ENCODE measurements at places on chromosomes 16 and 17.

DNA sequence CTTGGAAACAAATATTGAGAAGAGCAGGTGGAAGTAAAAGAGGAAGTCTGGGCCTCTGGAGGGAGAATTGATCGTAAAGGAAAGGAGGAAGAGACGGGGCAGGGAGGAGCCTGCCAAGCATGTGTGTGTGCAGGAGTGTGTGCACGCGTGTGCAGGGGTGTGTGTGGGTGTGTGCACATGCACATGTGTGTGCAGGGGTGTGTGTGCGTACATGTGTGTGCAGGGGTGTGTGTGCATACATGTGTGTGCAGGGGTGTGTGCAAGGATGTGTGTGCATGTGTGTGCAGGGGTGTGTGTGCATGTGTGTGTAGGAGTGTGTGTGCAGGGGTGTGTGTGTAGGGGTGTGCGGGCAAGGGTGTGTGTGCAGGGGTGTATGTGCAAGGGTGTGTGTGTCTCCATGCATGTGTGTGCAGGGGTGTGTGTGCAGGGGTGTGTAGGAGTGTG, 10.0 kb downstream of the CEP295NL start:
- no peak for DNase-seq

DNA sequence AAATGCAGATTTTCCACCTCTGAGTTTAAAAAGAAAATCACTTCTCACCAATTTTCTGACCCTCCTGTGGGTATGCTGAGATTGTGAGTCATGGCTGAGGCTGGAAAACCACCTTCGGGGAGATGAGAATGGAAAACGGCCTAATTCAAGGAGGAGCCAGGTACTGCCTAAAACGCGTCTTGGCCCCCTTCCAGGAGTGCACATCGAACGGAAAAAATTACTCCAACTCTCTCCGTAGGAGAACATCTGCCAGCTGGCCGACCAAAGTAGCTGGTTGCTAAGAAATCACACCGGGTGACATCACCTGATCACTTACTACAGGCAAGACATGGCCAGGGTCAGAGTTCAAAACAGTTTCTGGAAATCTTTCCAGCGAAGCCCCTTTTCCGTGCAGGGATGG, 107.6 kb downstream of the ZNF423 start:
- DNase-seq = no peak

DNA sequence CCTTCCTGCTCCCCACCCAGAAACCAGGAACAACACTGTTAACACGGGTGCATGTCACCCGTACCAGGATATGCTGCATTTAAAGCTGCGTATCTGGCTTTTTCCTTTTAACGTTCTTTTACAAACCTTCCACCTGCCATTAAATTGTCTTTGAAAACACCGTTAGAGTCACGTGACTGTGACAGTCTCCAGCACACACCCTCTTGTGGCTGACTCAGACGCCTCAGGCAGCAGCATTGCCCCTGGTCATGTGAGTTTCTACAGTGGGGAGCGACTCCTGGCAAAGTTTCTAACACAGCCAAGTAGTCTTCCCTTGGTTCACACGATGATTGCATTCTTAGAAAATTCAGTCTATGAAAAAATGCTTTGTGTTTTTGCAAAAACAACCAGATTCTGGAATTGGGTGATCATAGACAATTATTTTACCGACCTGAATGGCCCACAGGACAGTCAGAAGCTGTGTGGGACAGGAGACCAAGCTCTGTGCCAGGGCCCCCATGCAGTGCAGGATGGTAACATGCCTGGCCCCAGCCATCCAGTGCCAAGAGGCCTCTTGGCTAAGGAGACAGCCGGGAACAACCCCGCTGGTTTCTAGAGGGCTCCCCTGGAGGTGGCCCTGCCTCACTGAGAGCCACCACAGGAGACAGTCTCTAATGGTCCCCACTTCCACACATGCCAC, 199.1 kb downstream of the KATNIP start:
- peak; percentile 34 for DNase-seq

DNA sequence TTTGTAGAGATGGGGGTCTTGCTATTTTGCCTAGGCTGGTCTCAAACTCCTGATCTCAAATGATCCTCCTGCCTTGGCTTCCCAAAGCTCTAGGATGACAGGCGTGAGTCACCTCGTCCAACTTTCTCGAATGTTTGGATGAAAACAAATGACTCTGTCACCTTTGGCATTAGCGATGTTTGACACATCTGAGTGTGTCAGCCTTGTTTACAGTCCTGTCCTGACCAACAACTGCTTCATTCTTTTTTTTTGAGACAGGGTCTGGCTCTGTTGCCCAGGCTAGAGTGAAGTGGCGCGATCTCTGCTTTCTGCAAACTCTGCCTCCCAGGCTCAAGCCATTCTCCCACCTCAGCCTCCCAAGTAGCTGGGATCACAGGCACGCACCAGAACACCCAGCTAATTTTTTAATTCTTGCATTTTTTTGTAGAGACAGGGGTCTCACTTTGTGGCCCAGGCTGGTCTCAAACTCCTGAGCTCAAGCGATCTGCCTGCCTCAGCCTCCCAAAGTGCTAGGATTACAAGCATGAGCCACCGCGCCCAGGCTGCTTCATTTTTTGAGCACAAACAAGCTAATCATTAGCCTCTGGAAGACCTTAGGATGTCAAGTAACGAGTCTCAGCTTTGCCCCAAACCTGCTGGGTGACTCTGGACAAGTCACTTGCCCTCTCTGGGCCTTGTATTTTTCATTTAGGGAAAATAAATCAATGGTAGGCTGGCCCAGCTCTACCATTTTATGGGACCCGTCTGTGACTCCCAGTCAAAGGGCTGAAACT, 7.4 kb downstream of the MYH11 start:
- no peak for DNase-seq

DNA sequence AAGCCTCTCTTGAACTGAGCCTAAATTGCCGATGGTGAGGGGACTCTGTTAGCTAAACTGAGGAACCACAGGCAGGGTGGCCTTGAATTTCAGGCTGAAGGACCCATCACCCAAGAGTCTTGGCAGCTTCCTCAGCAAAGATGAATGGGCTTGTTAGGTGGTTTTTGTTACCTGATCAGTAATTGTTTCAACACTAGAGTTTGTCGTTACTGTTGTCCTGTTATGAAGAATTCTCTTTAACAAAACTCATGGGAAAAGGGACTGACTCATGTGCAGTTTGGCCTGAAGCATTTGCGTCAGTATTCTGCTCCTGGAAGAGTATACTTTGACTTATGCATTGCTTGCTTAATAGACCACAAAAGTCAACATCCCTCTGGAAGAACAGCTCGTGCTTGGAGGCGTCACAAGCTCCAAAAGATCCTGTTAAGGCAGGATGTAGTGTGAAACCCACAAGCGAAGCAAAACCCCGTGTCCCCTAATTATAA, 206.0 kb downstream of the IRX3 start:
- no peak for DNase-seq

GRCh38 chr17:31462261-31462660, 70.8 kb downstream of the RAB11FIP4 start:
- no peak for DNase-seq

DNA sequence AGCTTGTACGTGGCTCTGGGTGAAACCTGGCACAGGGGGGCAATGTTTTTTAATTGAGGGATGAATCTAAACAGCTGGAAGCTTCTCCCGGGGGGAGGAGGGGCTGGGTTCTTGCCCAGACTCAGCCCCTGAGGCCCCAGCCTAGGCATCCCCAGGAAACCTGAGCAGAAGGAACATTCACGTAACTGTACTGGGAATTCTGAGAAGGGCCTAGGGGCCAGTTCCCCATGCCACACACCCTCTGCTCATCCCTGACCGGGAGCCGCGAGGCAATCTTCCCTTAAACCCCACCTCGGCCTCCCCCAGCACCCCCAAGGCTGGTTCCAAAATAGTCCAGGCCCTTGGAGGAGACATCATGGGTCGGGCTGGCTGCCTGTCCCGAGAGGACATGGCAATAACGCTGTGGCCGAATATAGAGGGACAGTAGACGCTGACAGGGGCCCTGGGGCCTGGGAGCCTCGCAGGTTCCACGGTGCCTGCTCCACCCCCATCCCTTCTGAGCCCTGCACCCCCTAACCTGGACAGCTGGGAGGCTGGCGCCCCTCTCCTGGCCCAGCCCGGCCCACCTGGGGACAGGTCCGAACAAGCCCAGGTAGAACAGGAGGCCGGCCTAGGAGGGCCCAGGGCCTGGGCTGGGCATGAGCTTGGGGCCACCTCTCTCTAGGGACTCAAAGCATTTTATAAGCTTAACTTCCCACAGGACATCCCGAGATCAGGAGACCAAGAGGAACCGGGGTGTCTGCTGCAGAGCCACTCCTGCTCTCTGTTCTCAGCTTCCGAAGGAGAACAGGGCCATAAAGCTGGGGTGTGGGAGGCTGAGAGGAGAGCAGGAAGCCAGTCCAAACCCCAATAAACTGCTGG, 83.2 kb upstream of the TOB1 start:
- DNase-seq = no peak

GRCh38 chr17:31517524-31517923, 126.0 kb downstream of the RAB11FIP4 start:
- no peak for DNase-seq

DNA sequence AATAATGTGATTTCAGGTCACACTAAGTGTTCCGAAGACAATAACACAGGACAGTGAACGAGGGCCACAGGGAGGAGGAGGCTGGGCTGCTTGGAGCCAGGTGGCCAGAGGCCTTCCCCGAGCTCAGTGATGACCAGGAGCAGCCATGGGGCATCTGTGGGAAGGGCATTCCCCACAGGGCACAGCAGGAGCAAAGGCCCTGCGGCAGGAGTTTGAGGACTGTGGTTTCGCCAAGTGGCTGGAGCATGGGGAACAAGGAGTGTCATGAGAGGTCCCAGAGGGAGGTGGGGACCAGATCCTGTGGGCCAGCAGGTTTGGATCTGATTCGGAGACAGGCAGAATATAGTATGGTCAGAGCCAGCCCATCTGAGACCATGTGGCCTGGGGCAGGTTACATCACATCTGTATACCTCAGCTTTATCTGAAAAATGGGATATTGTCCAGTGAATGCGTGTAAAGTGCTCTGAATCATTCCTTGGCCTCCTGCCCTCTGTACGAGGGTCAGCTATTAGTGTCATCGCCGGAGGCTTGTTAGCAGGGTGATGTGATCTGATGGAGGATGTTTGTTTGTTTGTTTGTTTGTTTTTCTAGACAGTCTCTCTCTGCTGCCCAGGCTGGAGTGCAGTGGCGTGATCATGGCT, 176.8 kb downstream of the KATNIP start:
- no peak for DNase-seq

GRCh38 chr16:49474741-49475140, 101.1 kb downstream of the C16orf78 start:
- no peak for DNase-seq

DNA sequence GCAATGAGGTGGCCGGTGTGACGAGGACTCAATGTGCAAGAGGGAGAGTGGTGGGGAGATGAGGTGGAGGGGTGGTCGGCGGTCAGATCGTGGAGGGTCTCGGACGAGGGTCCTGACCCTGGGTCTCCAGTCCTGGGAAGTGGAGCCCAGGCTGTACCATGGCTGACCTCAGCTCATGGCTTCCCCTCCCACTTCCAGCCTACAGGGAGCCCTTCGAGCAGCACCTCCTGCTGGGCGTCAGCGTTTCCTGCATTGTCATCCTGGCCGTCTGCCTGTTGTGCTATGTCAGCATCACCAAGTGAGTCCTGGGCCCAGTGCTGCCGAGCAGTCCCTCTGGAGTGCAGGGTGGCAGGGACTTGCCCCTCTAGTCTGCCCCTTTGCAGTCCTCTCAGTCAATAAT, 41.8 kb downstream of the IL4R start:
- DNase-seq = no peak

GRCh38 chr17:80468781-80469493, 7.5 kb downstream of the NPTX1 start:
- DNase-seq = no peak

DNA sequence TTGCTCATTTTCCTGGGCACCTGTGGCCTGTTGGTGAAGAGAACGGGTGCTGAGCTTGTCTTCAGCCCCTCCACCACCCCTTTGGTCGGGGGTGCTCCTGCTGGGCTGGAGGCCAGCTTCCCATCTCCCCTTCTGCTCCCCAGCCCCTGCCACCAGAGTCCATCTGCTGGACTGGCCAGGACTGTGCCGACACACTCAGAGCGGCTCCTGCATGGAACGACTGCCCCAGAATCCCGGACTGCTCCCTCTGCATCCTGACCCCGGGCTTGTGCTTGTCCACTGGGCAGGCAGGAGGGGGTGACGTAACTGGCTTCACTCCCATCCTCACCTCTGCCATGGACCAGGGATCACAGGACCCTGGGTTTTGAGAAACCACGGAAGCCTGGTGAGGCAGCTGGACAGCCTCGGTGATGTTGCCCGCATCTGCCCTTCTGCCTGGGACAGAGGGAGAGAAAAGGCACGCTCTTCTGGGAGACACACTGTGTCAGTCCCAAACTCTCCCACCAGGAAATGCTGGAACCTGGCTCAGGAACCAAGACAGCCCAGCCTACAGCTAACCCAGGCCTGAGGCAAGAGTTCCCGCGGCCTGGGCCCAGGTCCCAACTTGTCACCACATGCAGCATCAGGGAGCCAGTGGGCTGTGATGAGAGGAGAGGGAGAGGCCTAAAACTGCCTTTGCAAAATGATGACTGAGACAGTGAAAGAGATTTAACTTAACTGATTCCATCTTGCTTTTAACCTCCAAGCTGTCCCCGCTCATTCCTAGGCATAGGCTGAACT, 16.1 kb upstream of the GSDMA start:
- DNase-seq = no peak

DNA sequence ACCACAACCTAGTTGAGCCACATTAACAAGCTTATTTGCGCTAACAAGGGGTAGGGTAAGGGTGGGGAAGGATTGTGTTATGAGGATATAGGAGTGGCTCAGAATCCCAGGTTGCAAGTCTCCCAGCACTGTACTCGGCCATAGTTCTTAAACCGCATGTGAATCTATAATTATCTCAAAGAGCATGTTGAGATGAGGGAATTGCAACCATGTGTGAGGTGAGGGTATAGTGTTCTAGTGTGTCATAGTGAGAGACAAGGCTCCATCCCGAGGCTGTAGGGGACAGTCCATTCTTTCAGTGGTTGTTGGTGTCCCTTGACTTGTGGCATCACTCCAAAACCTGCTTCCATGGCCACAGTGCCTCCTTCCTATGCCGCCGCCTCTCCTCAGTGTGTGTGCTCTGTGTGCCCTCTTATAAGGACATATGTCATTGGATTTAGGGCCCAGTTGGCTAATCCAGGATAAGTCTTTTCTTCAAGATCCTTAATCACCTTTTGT, 22.7 kb upstream of the ATP5MC1 start:
- no peak for DNase-seq

- no peak for DNase-seq
These were observed 610 bp downstream of the C16orf74 start for GRCh38 chr16:85750146-85750826.

GRCh38 chr16:21526923-21527807, 72.2 kb upstream of the METTL9 start:
- DNase-seq = no peak

DNA sequence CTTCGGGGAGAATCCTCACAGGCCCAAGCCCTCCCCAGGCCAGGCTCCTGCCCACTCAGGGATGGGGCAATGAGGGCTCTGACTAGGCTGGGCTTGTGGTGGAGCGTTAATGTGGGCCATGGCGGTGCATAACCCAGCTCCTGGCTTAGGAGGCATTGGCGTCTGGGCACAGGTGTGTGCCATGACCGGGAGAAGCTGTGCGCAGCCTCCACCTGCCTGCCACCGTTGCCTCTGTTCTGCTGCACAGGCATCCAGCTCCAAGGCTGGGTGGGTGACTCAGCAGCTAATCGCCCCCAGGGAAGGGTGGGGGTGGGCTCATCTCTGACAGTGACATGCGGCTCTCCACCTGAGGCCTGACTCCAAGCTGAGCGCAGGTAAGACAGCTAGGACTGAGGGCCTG, 3.5 kb upstream of the ARHGAP27 start:
- DNase-seq = no peak
